ENCODE measurements at places on chromosomes 5 and 9.
A peak's percentile ranks its signal among the peaks of the same experiment; 100 is the strongest.

DNA sequence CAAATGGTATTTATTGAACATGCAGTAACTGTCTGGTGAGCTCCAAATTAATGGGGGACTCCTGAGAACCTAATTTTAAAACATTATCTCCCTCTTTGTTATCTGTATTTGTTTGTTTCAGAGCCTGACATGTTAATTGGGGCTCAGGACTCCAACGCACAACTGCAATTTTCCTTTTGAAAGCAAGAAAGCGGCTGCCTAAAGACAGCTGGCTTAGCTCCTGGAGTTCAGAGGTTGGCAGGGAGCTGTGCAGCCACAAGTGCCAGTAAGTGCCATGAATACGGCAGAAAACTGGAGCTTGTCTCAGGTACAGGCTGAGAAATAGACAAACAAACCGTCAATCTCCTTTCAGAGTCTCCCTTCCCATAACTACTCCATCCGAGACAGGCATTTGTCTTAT lies 80.9 kb downstream of the PPP2R2B start:
- no peak for DNase-seq

GRCh38 chr5:137831526-137831925 lies 36.1 kb upstream of the MYOT start:
- DNase-seq = no peak

DNA sequence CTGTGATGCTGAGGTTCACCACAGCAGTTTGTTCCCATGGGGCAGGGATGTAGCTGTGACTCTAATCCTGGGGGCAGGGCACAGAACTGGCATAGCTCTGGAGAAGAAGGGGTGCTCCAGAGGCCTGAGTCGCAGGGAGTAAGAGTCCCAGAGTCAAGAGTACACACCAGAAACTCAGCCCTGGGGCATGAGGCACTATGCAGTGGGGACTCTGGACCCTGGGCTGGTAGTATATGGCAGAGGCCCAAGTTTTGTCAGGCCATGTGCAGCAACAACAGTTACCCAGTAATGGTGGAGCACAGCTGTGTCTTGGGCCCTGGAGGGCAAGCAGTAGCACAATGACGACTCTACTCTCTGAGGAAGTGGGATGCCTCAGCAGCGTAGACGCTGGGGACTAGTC lies 42.9 kb downstream of the TMEM38B start:
- no peak for DNase-seq

DNA sequence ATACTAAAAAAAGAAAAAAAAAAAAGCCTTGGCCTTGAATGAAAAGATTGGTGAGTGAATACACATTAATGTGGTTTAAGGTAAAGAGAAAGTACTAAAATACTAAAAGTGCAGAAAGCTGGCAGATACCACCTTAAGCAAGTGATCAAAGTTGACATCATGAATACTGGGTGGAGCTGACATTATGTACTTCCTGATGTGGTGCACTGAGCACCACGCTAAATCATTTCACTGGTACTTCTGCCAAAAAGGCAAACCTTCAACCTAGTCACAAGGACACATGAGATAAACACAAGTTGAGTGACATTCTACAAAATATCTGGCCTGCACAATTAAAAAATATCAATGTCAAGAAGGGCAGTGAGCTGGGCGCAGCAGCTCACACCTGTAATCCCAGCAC lies 33.8 kb upstream of the PANK3 start:
- peak; percentile 60 for DNase-seq

- no peak for DNase-seq
These were observed 51.2 kb upstream of the FSTL4 start for GRCh38 chr5:133663397-133664054.

GRCh38 chr5:172336676-172337285 lies 53.2 kb upstream of the UBTD2 start:
- DNase-seq = no peak

- DNase-seq = peak; percentile 20
These were observed 23.4 kb downstream of the CDK20 start for GRCh38 chr9:87950765-87951488.

- no peak for DNase-seq
These were observed 407.0 kb upstream of the GRAMD2B start for GRCh38 chr5:126016256-126016655.

DNA sequence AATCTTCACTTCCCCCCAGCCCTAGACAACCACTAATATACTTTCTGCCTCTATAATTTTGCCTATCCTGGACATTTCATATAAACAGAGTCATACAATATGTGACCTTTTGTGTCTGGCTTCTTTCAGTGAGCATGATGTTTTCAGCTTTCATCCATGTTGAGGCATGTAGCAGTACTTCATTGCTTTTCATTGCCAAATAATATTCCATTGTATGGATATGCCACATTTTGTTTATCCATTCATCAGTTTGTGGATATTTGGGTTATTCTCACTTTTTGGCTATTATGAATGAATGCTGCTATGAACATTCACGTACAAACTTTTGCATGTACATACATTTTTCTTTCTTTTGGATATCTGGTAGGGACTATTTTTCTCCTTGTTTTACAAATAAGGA lies 49.0 kb downstream of the WWC1 start:
- no peak for DNase-seq

GRCh38 chr5:32173267-32174010 lies 680 bp downstream of the GOLPH3 start:
- DNase-seq = peak; percentile 42

- DNase-seq = no peak
These were observed 170.9 kb downstream of the FGF1 start for GRCh38 chr5:142515036-142515435.

DNA sequence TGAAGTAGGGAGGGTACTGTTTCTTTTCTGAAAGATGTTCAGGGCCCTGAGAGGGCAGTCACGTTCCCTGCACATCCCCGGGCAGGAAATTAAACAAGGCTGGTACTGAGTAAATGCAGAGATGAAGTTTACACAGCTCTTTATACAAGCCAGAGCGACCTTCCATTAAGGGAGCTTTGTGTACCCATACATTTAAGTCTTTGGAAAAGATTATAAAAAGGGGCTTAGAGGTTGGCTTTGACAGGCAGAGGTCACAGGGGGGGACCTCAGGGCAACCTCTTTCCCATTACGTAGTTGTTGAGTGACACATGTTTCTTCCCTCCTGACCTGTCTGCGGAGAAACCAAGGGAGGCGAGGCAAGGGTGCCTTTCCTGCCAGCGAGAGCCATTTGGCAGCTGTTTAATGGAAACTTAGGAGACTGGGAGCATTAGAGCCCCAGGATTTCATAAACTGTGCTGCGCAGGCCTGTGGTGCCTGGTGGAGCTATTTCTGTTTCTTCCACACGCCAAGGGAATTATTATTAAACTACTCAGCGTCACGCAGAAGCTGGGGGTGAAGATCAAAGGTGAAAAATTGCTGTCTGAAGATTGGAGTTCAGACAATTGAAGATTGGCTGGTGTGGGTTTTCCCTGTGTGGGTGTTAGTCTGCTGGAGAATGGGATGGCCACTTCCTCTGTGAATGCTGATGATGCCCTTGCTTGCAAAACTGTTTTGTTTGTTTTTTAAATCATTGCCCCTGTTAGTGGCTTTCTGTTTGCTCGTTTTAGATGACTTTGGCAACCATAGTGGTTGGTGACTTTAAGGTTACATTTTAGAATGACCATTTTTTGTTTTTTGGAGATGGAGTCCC lies 3.2 kb upstream of the SMIM32 start:
- DNase-seq = no peak

DNA sequence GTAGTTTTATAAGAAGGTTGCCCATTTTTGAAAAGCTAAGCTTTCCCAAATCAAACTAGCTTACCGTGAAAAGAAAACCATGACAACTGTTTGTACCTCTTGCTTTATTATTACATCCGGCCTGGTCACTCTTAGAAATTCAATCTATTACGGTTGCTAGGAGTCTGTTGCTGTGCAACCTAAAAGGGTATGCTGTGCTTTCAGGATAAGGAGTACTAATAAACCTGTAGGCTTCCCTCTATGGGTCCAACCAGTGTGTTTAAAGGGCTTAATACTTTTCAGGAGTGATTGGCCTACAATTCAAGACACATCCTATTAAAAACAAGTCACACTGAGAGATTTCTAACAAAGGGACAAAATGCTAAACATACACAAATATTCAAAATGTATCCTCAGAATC lies 27.1 kb downstream of the RFX3 start:
- DNase-seq = no peak

DNA sequence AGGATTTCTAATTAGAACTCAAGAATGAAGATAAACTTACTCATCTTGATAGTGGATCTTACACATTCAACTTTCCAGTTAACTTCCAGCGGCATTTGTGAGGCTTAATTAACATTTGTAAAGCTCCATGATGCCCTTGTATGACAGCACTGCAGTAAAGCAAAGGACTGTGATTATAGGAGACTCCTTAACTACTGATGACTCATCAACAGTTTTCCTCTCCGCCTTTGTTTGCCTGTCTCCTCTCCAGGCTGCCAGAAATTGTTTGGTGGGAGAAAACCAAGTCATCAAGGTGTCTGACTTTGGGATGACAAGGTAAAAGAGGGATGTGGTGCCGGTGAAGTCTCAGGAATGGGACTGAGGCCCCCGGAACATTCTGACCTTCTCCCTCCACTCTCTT lies 20.4 kb upstream of the CYFIP2 start:
- DNase-seq = no peak

DNA sequence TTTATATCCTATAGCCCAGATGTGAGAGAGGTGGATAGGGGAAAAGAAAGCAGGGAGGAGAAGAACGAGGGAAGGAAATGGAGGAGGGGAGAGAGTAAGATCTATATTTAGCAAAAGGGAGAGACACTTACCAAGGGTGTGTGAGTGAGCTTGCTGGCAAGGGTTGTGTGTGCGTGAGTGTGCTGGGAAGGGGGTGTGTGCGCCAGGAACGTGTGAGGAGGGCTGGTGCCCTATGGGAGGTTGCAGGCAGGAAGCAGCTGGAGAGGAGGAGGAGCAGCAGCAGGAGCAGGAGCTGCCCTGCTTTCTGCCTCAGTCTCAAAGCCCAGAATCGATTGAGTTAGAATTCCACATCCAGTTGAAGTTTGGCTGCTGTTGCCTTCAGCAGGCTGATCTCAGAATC lies 148.3 kb upstream of the RUSC2 start:
- no peak for DNase-seq

GRCh38 chr9:6566409-6567139 lies 79.0 kb downstream of the GLDC start:
- DNase-seq = no peak

- DNase-seq = no peak
These were observed 87.5 kb downstream of the GLDC start for GRCh38 chr9:6557883-6558616.

GRCh38 chr5:42242210-42242609 lies 181.0 kb upstream of the GHR start:
- no peak for DNase-seq

- DNase-seq = no peak
These were observed 65.7 kb downstream of the ADAMTS2 start for GRCh38 chr5:179279347-179280094.

GRCh38 chr9:128144239-128145181 lies 4.7 kb upstream of the LCN2 start:
- no peak for DNase-seq

- DNase-seq = no peak
These were observed 902.4 kb downstream of the NR2F1-AS1 start for GRCh38 chr5:92678640-92679039.

DNA sequence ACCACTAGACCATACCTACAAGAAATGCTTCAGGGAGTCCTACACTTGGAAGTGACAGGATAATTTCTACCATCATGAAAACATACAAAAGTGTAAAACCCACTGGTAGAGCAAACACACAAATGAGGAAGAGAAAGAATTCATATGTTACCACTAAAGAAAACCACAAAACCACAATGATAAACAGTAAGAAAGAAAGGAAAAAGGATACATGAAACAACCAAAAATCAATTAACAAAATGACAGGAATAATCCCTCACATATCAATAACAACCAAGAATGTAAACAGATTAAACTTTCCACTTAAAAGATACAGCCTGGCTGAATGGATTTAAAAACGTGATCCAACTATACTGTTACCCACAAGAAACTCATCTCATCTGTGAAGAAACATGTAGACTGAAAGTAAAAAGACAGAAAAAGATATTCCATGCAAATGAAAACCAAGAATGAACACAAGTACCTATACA lies 83.4 kb downstream of the LPAR1 start:
- no peak for DNase-seq

DNA sequence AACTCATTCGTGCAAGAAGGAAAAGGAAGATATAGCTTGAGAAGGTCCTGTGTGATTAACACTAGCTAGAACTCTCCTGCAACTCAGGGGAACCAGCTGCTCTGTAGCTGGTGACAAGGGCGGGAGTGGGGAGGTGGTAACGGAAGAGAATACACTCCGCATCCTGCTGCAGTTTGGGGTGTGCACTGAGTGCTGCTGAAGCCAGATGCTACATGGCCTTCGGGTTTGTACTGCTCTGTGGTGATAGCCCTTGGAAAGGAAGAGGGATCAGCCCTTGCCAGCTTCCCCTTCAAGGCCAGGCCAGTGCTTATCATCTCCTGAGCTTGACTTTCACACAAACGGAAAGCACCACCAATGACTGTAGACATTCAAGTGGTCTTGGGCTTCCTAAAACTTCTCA lies 34.3 kb downstream of the FRMD3 start:
- DNase-seq = no peak

DNA sequence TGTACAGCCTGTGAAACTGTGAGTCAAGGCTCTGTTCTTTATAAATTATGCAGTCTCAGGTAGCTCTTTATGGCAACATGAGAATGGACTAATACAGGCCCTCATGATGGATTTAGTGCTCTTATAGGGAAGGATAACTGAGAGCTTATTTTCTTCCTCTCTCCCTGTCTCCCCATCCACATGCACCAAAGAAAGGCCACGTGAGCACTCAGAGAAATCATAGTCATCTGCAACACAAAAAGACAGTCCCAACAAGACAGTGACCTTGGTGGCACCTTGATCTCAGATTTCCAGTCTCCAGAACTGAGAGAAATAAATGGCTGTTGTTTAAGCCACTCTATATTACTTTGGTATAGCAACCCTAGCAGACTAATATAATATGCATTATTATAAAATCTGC lies 2133.6 kb upstream of the ACO1 start:
- no peak for DNase-seq

DNA sequence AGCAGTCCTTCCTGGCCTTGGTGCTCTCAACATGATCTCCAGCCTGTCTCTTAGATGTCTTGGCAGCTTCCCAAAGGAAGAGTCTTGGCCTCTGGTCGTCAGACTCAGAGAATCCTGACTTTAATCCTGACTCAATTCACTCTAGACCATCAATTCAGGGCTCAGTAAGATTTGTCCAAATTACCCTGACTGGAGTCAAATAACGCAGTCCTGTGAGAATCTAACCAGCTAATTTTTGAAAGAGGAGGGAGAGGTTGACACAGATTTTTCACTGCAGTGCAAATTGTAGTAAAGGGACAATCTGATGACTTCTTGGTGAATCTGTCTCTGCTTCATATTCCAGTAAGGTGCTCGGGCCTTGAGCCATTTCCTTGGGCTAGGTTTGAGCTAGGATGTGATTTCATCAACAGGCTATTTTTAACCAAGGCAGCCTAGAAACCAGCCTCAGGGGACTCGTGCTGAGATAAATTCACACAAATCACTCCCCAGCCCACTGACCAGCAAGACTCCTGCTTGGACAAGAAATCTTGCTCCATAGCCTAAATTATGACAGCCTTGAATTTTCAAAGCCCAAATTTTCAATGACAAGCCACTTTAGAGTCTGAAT lies 257.4 kb downstream of the ENC1 start:
- no peak for DNase-seq

GRCh38 chr5:170075696-170076095 lies 30.0 kb upstream of the FOXI1 start:
- DNase-seq = no peak

GRCh38 chr5:179818746-179819295 lies 1.9 kb upstream of the SQSTM1 start:
- DNase-seq = peak; percentile 93

Measured in CD4-positive, alpha-beta T cell treated with Interleukin-10 for 1 hour (primary cell).